ENCODE measurements at places on chromosomes 1 and 21. TPM values are rescaled to one million over a fixed set of nuclear protein-coding genes. Genes with fewer than 3 reads are reported as not detected.

- DNase-seq = no peak
Measured at GRCh38 chr1:168234846-168235547, 9.2 kb downstream of the SFT2D2 start.

DNA sequence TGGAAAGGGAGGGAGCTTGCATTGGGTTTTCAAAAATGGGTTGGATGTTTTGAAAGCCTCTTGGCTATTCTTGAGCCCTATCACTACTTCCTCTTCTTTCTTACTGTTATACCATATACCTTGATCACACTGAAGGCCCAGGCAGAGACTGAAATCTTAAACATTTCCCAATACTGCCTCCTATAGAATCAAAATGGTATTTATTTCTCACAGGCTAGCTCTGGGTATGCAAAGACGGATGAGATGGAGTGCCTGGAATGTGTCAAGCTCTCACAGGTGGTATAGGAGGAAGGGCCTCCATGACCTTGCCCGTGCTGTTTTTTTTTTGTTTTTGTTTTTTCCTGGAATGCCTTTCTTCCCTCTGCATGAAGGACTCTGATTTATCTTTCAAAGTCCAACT, 268.4 kb upstream of the USP24 start:
- no peak for DNase-seq

DNA sequence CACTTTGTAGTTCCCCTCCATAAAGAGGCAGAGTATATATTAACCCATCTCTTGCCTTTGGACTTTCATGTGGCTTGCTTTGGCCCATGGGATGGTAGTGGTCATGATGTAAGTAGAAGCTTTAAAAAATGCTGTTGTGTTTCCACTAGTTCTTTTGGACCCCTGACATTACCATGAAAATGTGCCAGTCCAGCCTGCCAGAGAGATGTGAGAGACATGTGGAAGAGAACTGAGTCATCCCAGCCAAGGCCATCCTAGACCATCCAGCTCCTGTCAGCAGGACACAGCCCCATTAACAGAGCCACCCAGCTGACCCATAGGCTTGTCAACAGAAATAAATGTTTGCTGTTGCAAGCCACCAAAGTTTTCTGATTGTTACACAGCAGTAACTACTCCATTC, 3.9 kb upstream of the CD101 start:
- no peak for DNase-seq

DNA sequence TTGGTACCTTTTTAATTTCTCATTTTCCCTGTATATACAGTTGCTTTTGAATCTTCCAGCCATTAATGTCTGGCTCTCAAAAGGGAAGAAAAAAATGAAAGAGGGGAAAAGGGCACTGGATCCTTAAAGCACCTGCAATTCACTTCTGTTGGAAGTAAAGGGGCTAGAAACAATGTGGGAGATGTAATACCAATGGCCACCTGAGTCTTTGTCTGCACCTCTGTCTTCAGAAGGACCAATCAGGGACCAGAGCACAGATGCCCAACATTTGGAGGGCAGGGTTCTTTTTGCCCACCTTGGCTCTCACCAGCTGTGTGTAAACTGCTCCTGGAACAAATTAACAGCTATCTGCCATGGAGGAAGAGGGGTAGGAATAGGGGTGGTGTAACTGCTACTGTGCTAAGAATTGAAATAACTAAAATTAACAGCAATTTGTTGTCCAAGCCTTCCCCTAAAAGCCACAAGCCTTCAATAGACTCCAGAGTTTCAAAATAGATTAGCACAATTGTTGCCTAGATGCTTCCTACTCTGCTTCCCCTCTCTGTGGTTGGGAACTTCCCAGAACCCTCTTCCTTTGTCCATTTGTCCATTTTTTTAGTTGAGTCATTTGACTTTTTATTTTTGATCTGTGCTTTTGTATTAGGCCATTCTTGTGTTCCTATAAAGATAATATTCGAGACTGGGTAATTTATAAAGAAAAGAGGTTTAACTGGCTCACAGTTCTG, 11.5 kb upstream of the LRRC8B start:
- no peak for DNase-seq

- DNase-seq = no peak
Measured at GRCh38 chr1:6421266-6421665, 1.5 kb upstream of the HES2 start.

- DNase-seq = no peak
Measured at GRCh38 chr1:217721692-217722091, 90.5 kb downstream of the SPATA17 start.

The NPHS2 gene
- not detected for total RNA-seq

The MATN1 gene
- 0.31 TPM for total RNA-seq

The PLPPR4 gene
- 211 TPM for total RNA-seq

Data from occipital lobe (tissue), 3 donors.